GM12891 (cell line): ENCODE measurements at places on chromosomes 12 and 14.

GRCh38 chr12:2283916-2284315 is 231.1 kb downstream of the CACNA1C start:
- no peak for DNase-seq

- DNase-seq, result no peak
Observed at GRCh38 chr12:93639406-93639805, 37.8 kb upstream of the CRADD start.

GRCh38 chr14:100565650-100566049 is 21.6 kb downstream of the BEGAIN start:
- DNase-seq, result no peak

DNA sequence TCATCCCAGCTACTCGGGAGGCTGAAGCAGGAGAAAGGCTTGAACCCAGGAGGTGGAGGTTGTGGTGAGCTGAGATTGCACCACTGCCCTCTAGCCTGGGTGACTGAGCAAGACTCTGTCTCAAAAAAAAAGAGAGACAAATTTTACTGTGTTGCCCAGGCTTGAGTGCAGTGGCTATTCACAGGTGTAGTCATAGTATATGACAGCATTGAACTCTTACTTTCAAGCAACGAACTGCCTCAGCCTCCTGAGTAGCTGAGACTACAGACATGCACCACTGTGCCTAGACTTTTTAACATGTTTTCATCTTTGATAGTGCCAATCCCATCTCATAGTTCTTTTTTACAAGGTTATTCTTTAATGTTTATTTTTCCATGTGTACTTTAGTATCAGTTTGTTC is 13.7 kb downstream of the ARID2 start:
- DNase-seq, result no peak

DNA sequence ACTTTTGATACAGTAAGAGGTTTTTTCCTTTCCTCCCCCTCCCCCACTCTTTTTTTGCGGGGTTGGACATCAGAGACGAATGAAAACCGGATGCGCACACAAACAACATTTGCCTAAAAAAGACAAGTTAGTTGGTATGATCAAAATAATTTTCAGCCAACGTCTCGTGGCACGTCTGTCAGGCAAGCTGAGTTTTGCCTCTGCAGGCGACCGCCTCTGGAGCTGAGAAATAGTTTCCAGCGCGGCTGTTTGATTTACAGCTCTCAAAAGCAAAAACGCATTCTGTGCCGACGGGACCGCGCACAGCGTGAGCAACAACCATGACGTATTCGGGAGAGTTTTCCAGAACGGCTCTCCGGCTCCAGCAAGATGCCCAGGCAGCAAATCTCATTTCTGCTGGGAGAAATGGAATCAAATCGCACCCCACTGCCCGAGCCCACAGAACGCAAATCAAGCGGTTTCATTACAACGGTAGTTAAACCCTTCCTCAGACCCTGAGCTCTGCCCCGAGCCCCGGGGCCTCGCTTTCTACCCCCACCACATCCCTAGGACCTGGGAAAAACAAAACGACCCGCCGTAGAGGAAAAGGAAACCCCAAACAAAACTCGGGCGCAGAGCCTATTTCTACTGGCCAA is 14.2 kb upstream of the CALM1 start:
- DNase-seq, result peak; percentile 17

DNA sequence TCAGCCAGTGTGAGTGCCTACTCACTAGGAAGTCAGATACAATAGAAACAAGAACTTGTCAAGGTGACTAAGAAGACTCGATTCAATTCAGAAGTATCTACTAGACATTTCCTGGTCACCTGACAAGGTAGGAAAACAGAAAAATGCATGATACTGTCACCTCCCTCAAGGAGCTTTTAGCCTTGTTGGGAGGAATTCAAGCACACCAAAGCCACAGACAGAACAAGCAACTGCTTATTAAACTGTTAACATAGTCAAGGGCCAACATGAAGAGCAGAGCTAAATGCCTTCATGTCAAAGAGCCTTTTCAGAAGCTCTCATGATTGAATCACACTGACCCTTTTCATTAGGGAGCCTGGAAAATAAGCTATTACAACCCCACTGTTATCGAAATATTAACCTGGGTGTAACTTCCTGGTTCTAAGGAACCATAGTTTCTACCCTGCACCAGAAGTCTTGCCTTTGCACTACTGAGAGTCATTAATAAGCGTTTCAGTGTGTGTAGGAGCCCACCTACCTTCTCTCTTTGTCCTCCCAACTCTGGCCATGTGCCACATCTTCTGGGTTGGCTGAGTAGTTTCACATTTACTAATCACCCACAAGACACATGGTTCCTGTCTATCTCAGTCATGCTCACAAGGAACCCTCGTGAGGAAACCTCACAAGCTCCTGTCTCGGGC is 31.0 kb upstream of the LGALS3 start:
- peak; percentile 34 for DNase-seq

- DNase-seq, result no peak
Observed at GRCh38 chr14:50798048-50798421, 32.9 kb downstream of the NIN start.

DNA sequence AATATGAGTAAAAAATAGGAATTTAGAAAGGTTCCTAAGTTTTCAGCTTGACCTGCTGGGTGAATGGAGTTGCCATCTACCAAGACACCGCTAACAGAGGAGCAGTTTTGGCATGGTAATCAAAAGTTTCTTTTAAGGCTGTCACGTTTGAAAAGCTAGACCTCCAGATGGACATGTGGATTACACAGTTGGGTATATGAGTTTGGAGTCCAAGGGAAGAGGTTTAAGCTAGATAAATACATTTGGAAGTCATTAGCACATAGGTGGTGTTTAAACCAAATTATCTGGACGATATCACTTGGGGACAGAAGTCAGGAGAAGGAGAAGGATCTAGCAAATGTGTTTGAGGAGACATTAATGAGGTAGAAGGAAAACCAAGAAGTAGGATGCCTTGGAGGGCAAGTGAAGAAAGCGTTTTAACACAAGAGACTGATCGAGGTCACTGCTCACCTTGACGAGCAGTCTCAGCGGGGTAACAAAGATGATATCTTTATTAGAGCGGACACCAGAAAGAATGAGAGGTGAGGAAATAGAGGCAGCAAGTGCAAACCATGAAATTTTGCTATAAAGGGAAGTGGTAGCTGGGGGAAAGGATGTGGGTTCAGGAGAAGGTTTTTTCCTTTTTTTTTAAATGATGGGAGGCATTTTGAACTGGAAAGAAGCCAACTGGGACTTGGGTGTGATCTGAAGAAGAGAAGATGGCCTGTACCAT is 17.6 kb downstream of the PNP start:
- DNase-seq, result no peak

GRCh38 chr12:123223241-123223668 is 9.7 kb downstream of the MPHOSPH9 start:
- DNase-seq, result no peak

- DNase-seq, result no peak
Observed at GRCh38 chr12:131128556-131128955, 174.8 kb downstream of the ADGRD1 start.

GRCh38 chr14:52977798-52978197 is 26.9 kb upstream of the FERMT2 start:
- no peak for DNase-seq

DNA sequence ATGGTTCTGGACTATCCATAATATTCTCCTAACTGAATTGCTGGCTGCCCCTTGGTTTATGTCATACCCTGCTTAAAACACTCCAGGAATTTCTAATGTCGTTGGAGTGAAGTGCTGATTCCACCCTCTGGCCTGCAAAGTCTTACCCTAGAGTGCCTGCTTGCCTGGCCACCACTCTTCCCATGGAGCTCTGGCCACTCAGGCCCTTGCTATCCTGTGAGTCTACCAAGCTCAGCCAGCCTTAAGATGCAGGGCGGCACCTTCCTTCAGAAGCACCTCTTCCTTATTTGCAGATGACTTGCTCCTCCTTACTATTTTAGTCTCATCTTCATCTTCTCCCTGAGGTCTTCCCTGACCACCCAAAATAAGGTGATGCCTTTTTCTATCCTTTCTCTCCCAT is 35.3 kb downstream of the SLC6A15 start:
- no peak for DNase-seq
